ENCODE measurements at places on chromosomes 16 and 17.

- DNase-seq: no peak
These were observed 10.1 kb downstream of the THRA start for GRCh38 chr17:40072735-40073346.

DNA sequence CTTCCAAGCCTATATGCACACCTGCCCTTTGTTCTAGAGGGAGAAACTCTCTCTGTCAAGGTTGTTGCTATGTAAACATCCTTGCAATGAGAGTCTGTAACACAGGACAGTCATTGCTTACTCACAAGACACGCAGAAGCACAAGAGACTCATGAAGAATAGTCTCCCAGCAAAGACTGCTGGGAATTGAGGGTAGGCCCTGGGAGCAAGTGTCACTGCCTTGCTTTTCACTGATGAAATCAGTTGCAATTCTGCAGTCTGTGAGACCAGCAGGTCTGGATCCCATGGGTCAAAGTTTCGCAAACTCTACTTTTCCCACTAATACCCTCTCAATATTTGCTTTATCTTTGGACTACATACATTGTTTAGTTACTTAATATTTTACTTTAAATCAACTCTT, 177.4 kb downstream of the FTO start:
- DNase-seq: no peak

DNA sequence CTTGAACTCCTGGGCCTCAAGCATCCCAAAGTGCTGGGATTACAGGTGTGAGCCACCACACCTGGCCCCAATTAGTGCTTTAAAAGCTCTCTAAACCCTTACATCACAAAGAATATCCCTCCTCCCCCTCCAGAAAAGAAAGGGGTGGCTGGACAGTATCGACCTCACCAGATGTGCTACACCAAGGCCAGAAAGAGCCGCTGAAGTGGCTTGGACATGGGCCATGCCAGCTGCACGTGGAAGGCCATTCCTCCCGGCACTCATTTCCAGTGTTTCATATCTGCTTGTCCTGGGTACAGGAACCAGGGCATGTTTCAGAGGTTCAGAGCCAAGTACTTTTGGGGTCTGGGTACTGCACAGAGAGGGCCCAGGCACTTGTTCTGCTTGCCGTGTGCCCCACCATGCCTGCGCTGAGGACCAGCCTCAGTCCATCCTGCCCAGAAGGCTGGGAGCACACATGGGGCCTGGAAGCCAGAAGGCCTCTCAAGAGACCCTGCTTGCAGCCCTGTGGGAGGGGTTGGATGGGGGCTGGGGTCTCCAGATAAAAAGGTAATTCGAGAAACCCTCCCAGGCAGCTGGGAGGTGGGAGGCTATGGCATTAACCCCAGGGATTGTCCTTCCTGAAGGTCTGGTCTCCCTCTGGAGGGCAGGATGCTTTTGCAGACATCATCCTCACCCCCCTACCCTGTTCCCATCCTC, 3.5 kb upstream of the SRRM2 start:
- no peak for DNase-seq

GRCh38 chr16:19810817-19811731, 73.6 kb downstream of the GPRC5B start:
- no peak for DNase-seq

- no peak for DNase-seq
These were observed 30.5 kb downstream of the GPT2 start for GRCh38 chr16:46914556-46915201.

- no peak for DNase-seq
These were observed 40.2 kb upstream of the BHLHA9 start for GRCh38 chr17:1229900-1230501.

- no peak for DNase-seq
These were observed 7.7 kb downstream of the CCL3L1 start for GRCh38 chr17:36188891-36189306.

DNA sequence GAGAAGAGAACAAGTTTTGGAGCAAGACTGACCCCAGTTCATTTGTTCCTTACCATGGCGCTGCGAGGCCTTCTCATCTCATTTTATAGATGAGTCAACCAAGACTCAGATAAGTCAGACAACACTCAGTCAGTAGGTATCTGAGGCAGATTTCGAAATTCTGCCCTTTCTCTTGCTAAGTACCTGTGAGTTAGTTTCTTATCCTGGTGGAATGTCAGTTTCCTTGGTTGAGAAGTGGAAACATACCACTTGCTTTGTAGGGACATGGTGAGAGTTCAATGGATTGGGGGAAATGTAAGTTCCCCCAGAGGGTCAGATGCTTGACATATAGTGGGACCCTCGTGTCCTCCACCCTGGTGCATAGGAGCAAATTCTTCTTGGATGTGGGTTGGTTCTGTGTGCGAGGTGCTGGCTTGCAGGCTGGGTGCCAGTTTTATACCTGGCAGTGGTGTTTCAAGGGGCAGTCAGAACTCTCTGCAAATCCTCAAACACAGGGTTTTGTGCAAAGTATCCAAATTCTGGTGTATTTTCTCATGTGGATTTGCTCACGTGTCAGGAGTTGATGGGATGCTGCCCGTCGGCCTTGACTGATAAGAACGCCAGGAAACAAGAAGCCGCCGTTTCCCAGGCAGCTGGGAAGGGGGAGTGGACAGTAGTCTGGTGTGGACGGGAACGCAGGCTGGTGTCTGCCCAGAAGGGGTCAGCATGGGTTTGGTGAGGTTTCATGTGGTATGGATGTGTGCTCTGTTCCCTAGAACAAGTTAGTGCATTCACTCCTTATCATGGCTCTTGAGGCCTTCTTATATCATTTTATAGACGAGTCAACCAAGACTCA, 61.1 kb upstream of the CIBAR2 start:
- DNase-seq: no peak

Measured in activated T-helper 1 cell treated with Interleukin-2 at 50 U/mL for 16 hours (primary cell).